ENCODE measurements at places on chromosomes 12 and 14. TPM values are rescaled to one million over a fixed set of nuclear protein-coding genes. Genes with fewer than 3 reads are reported as not detected.

Gene MEG3
- total RNA-seq, result not detected

DNA sequence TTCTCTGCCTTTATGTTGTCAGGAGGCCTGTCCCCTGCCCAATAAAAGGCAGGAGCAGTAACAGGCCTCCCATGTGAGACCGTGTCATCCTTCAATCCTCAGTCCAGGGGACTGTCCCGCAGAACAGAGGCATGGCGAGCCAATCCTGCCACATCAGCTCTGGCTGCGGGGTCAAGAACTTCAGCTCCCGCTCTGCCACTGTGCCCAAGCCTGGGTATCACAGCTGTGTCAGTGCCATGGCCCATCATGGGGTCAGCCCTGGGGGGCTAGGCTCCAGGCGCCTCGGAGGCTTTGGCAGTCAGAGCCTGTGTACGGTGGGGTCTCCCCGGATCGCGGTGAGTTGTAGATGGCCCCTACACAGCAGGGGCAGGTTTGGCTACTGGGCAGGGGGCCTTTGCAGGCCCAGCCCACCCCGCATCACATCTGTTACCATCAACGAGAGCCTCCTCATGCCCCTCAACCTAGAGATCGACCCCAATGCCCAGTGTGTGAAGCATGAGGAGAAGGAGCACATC is 19.9 kb upstream of the KRT83 start:
- no peak for DNase-seq
- peaks cover 10% of the 10 kb centered on the region for H3K27me3 ChIP-seq
- no peak overlapping the region for H3K4me3 ChIP-seq
- no peak overlapping the region for H3K27ac ChIP-seq
- H3K4me1 ChIP-seq, result peaks cover 8% of the 10 kb centered on the region

GRCh38 chr12:59084511-59085375 is 164.4 kb upstream of the LRIG3 start:
- H3K27me3 ChIP-seq, result peaks cover 5% of the 10 kb centered on the region

GRCh38 chr12:131379738-131380137 is 331.2 kb upstream of the SFSWAP start:
- no peak overlapping the region for H3K4me3 ChIP-seq
- H3K27me3 ChIP-seq, result peaks cover 5% of the 10 kb centered on the region
- DNase-seq, result no peak
- no peak overlapping the region for H3K27ac ChIP-seq

GRCh38 chr12:28899951-28900350 is 249.1 kb upstream of the FAR2 start:
- no peaks in the 10 kb centered on the region for H3K4me1 ChIP-seq
- no peaks in the 10 kb centered on the region for H3K36me3 ChIP-seq
- no peak overlapping the region for H3K27ac ChIP-seq
- no peak for DNase-seq
- H3K4me3 ChIP-seq, result no peak overlapping the region

- H3K36me3 ChIP-seq, result no peaks in the 10 kb centered on the region
- H3K27me3 ChIP-seq, result no peaks in the 10 kb centered on the region
- no peak for DNase-seq
- no peak overlapping the region for H3K4me3 ChIP-seq
- H3K27ac ChIP-seq, result no peak overlapping the region
Measured at GRCh38 chr12:51429700-51430099, 5.1 kb downstream of the SLC4A8 start.

DNA sequence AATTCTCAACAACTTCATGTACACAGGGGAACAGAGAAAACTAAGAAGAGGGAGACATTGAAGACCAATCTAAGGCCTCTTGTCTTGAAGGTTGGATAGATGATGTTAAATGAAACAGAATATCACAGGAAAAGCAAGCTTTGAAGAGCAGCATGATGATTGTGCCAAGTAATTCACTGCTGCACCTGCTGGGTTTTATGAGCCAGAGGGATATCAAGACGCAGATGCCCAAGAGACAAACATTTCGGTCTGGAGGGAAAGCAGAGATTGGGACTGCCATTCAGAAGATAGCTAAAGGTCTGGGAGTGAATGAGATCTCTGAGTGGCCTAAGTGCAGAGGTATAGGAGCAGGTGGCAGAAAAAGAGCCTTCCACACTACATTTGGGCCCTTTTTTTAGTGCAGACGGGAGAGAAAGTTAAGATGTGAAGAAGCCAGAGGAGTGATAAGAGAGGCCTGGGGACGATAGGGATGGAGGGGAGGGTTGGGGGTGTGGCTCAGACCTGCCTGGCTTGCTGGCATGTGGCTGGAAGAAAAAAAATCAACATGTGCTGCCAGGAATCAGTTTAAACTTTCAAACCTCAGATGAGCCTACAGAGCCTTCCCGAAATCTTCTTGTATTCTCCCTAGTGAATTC is 200.6 kb downstream of the AEBP2 start:
- no peak overlapping the region for H3K4me3 ChIP-seq
- no peaks in the 10 kb centered on the region for H3K27me3 ChIP-seq
- no peak overlapping the region for H3K27ac ChIP-seq
- no peak for DNase-seq
- no peaks in the 10 kb centered on the region for H3K36me3 ChIP-seq

Gene PPFIA2
- not detected for total RNA-seq

- DNase-seq, result no peak
- no peaks in the 10 kb centered on the region for H3K27me3 ChIP-seq
- H3K36me3 ChIP-seq, result peaks cover 62% of the 10 kb centered on the region
- H3K27ac ChIP-seq, result no peak overlapping the region
- no peak overlapping the region for H3K4me3 ChIP-seq
- H3K4me1 ChIP-seq, result peaks cover 26% of the 10 kb centered on the region
Measured at GRCh38 chr12:11755302-11755930, 105.9 kb downstream of the ETV6 start.

DNA sequence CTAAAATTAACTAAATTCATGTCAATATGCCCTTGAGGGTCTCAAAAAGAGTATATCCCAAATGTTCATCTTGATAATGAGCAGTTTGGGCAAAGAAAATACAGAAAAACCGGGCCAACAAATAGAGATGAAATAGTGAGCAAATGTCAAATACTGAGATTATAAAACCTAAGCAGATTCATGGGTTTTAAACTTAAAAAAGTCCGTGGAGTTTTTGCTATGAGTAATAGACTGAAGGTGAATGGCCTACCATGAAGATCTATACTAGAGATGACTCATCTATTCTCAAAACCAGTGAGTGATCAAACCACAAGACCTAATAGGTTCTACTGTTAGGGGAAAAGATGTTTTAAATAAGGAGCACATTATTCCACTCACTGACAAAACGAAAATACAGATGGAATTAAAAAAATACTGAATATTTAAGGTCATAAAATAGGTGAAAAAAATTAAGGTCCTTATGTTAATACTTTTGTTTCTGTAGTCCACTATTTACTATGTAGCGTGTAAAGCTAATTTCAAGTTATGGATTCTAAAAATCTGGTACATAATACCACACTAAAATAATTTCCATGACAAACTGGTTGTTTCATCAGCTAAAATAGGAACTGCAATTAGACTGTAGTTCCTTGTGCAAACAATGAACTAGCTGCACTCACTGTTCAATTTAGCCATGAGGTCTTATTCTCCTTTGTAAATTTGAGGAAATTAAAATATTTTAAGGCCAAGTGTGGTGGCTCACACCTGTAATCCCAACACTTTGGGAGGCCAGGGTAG is 5.0 kb downstream of the HNRNPC start:
- H3K27me3 ChIP-seq, result no peaks in the 10 kb centered on the region
- peaks cover 63% of the 10 kb centered on the region for H3K4me1 ChIP-seq

DNA sequence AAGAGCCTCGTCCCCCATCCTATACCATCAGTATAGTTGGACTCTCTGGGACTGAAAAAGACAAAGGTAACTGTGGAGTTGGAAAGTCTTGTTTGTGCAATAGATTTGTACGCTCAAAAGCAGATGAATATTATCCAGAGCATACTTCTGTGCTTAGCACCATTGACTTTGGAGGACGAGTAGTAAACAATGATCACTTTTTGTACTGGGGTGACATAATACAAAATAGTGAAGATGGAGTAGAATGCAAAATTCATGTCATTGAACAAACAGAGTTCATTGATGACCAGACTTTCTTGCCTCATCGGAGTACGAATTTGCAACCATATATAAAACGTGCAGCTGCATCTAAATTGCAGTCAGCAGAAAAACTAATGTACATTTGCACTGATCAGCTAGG is 13.6 kb downstream of the ARHGAP5 start:
- no peak for DNase-seq
- H3K27ac ChIP-seq, result no peak overlapping the region
- peaks cover 14% of the 10 kb centered on the region for H3K4me1 ChIP-seq
- peaks cover 36% of the 10 kb centered on the region for H3K36me3 ChIP-seq
- no peak overlapping the region for H3K4me3 ChIP-seq

GRCh38 chr12:9244894-9245293 is 36.7 kb upstream of the PZP start:
- peaks cover 10% of the 10 kb centered on the region for H3K27me3 ChIP-seq
- H3K4me1 ChIP-seq, result peaks cover 50% of the 10 kb centered on the region
- H3K4me3 ChIP-seq, result peak overlapping the region; percentile 46
- DNase-seq, result peak; percentile 88

DNA sequence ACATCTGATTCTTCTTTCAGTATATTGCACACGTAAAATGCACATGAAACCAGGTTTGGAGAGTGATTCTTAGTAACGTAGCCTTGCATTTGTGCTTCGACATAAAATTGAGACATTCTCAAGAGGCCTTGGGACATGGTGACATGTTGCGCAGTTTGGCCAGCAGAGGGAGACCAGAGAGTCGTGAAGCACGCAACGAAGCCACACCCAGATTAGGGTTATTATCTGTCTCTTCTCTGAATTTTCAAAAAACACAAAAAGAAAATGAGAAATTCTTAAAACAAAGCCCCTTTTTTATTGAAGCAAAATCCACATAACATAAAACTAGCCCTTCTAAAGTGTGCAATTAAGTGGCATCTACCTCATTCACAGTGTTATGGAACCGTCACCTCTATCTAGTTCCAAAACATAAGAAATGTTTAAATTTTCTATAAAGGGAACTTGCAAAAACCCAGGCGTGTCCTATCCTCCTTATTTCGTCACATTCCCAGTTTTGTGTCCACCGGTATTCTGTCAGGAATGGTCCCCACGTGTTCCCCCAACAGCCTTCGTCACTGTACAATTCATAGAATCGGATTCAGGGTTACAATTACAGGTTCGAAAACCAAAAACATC is 108.8 kb upstream of the ATF7IP start:
- no peaks in the 10 kb centered on the region for H3K27me3 ChIP-seq
- DNase-seq, result peak; percentile 87
- H3K36me3 ChIP-seq, result peaks cover 18% of the 10 kb centered on the region
- peak overlapping the region; percentile 99 for H3K27ac ChIP-seq

DNA sequence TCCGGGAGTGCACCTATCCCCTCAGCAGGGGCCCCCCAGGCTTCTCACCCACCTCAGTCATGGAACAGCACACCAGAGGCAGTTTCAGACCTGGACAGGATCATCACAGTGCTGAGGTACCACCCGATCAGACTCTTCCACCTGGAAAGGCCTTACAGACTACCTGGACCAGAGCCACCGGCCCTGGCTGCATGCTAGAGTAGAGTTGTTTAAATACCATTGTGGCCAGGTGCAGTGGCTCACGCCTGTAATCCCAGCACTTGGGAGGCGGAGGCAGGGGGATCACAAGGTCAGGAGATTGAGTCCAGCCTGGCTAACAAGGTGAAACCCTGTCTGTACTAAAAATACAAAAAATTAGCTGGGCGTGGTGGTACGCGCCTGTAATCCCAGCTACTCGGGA is 61.5 kb downstream of the TSPAN11 start:
- H3K27ac ChIP-seq, result no peak overlapping the region
- H3K4me3 ChIP-seq, result no peak overlapping the region
- no peaks in the 10 kb centered on the region for H3K27me3 ChIP-seq
- H3K36me3 ChIP-seq, result no peaks in the 10 kb centered on the region

- H3K27ac ChIP-seq, result peak overlapping the region; percentile 80
- peaks cover 38% of the 10 kb centered on the region for H3K4me1 ChIP-seq
- peaks cover 3% of the 10 kb centered on the region for H3K36me3 ChIP-seq
- no peaks in the 10 kb centered on the region for H3K27me3 ChIP-seq
- peak; percentile 60 for DNase-seq
- H3K4me3 ChIP-seq, result no peak overlapping the region
Measured at GRCh38 chr14:76908834-76909233, 82.6 kb downstream of the LRRC74A start.

- H3K36me3 ChIP-seq, result no peaks in the 10 kb centered on the region
- H3K27me3 ChIP-seq, result no peaks in the 10 kb centered on the region
- no peak overlapping the region for H3K4me3 ChIP-seq
- DNase-seq, result no peak
Measured at GRCh38 chr12:104863296-104863948, 94.7 kb downstream of the SLC41A2 start.
